ENCODE measurements at places on chromosomes 12 and 14.

GRCh38 chr14:92994131-92994676 lies 71.3 kb downstream of the CHGA start:
- no peak for DNase-seq

GRCh38 chr12:64064706-64065105 lies 157.4 kb downstream of the KICS2 start:
- no peak for DNase-seq

GRCh38 chr14:76257842-76258397 lies 106.2 kb downstream of the GPATCH2L start:
- no peak for DNase-seq

DNA sequence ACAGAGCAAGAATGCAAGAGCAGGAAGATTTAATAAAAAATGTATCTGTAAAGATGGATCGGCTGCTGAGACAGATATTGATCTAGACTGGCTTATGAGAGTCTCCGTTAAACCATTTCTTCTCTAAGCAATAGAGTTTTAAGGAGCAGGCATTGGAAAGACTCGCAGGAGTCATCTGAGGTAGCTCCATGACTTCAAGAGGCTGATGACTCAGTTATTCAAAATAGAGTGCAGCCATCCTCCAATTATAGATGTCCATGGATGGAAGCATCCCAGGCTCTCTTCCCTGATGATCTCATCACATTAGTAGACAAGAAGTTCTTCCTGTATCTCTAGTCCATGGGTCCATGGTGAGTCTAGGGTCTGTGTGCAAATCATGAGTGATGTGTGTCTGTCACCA lies 638.3 kb upstream of the TMEM132C start:
- DNase-seq, result no peak

DNA sequence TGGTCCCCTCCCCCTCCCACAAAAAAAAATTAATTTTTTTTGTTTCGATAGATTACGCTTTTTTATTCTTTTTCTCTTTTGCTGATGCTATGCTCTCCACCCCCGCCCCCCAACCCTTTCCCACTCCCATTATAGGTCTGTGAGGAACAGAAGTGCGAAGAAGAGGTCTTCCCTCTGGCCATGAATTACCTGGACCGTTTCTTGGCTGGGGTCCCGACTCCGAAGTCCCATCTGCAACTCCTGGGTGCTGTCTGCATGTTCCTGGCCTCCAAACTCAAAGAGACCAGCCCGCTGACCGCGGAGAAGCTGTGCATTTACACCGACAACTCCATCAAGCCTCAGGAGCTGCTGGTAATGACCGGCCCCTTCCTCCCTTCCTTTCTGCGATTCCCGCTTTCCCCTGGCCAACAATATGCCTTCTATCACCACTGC lies 2.3 kb downstream of the CCND2 start:
- peak; percentile 57 for DNase-seq

GRCh38 chr12:101430456-101430855 lies 22.9 kb upstream of the ARL1 start:
- DNase-seq, result no peak

DNA sequence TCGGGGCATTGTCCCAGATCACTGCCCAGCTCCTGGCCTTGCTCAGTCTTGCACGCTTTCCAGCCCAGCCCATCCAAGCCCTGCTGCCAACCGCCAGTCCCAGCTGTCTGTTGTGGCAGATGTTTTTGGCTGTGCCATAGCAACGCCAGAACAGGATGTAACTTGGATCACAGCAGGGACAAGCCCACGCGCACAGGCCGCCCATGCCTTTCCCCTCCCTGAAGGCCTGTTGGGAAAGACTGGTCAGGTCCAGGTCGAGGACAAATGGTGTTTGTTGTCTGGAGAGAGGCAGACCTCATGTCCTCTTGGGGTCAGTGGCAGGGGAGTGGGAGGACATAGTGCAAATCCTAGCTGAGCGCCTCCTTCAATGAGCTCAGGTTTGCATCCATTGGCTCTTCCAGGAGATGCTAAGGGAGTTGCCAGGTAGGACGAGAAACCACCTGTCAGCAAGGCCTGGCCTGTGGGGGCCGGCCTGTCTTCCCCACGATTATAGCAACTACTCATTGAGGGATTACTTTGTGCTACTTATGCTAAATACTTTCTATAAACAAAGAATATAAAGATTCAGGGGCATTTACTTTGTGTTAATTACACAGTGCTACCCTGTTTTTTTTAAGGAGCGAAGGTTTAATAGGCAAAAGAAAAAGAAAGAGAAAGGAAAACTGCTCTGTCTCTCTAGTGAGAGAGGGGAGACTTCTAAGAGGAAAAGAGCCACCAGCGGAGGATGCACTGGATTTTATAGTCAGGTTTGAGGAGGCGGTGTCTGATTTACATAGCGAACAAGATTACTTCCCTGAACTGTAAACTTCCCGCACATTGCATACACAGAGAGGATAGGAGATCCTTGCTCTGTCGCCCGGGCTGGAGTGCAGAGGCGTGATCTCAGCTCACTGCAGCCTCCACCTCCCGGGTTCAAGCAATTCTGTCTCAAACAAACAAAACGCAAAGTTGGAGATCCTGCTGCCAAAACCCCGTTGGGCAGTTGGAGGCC lies 42.8 kb upstream of the CORO1C start:
- DNase-seq, result peak; percentile 74

DNA sequence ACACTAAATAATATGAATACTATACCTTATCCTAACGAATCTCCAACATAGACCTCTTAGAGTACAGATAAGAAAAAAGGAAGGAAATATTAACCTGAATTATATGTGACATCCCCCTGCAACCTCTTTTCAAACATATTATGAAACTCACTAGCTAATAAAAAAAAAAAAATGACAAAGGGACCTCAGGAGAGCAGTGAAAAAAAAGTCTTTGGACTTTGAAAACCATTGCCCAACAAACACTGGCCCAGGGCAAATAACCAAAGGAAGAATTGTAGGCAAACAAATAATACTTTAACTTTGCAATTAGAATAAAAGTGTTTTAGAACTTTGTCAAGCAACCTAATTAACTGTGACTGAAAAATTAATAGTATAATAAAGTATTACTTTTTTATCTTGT lies 7.7 kb downstream of the SOX5 start:
- no peak for DNase-seq

- no peak for DNase-seq
These were observed 180.5 kb upstream of the SFSWAP start for GRCh38 chr12:131530422-131530821.

- DNase-seq, result no peak
These were observed 43.6 kb downstream of the PTPRR start for GRCh38 chr12:70876952-70877351.

All from H9 (cell line).